ENCODE measurements at places on chromosomes 12 and 14.
A peak's percentile ranks its signal among the peaks of the same experiment; 100 is the strongest.

- no peak overlapping the region for H3K4me3 ChIP-seq
- no peaks in the 10 kb centered on the region for H3K4me1 ChIP-seq
- no peaks in the 10 kb centered on the region for H3K36me3 ChIP-seq
- H3K27ac ChIP-seq = no peak overlapping the region
These were observed 440.4 kb upstream of the DCN start for GRCh38 chr12:91622981-91623380.

- H3K27me3 ChIP-seq = no peaks in the 10 kb centered on the region
- H3K36me3 ChIP-seq = no peaks in the 10 kb centered on the region
- H3K4me1 ChIP-seq = no peaks in the 10 kb centered on the region
- H3K27ac ChIP-seq = no peak overlapping the region
These were observed 16.0 kb downstream of the ULK1 start for GRCh38 chr12:131910302-131911027.

GRCh38 chr12:79127271-79127751, 262.7 kb downstream of the SYT1 start:
- H3K36me3 ChIP-seq = no peaks in the 10 kb centered on the region
- DNase-seq = no peak
- H3K4me3 ChIP-seq = no peak overlapping the region
- no peaks in the 10 kb centered on the region for H3K4me1 ChIP-seq

DNA sequence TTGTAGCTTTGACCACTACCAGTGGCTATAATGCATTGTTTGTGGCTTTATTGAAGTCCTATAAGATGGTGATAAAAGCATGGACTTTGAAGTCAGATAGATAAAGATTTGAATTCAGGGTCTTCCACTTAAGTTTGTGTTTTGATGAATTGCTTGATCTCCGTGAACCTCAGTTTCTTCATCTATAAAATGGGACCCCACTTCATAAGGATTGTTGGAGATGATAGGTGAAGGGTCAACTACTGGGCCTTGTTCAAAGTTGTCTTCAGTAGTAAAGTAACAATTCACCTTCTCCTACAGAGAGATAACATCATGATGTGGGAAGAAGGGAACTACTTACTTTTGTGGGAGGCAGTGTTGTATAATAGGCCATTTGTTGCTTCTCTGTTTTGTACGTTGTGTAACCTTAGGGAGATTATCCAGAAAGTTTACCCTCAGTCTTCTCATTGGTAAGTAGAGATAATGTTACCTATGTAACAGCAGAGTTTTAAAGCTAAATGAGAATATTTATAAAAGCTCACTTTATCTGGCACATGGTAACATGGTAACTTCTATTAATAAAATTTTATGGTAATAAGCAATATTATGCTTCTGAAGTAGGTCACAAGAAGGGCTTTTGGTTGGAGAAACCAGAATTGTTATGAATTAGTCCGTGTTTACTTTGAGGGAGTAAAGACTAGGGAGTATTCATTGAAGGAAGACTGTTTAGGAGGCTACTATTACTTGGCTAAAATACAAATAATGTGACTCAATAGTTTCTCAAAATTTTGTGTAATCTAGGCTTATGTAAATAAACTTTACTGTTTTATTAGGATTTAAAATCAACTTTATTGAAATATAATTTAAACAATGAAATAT, 15.1 kb downstream of the ADIPOR2 start:
- peaks cover 15% of the 10 kb centered on the region for H3K4me1 ChIP-seq
- DNase-seq = no peak
- H3K27me3 ChIP-seq = no peaks in the 10 kb centered on the region
- H3K36me3 ChIP-seq = no peaks in the 10 kb centered on the region
- no peak overlapping the region for H3K4me3 ChIP-seq
- H3K27ac ChIP-seq = no peak overlapping the region

DNA sequence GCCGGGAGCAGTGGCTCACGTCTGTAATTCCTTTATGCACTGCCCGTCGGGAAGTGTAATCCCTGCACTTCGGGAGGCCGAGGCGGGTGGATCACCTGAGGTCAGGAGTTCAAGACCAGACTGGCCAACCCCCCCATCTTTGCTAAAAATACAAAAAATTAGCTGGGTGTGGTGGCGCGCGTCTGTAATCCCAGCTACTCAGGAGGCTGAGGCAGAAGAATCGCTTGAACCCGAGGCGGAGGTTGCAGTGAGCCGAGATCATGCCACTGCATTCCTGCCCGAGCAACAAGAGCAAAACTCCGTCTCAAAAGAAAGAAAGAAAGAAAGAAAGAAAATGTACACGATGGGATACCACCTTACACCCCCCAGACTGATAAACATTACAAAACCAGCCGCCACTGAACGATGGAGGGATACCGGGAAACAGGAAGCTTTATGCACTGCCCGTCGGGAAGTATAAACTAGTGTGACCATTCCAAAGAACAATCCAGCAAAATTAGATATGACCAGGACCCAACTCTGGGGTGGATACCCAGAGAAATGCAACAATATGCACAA, 1.1 kb downstream of the ABCD4 start:
- DNase-seq = no peak
- no peaks in the 10 kb centered on the region for H3K27me3 ChIP-seq
- H3K36me3 ChIP-seq = peaks cover 9% of the 10 kb centered on the region
- H3K4me1 ChIP-seq = peaks cover 32% of the 10 kb centered on the region
- H3K27ac ChIP-seq = peak overlapping the region; percentile 95

- peaks cover 35% of the 10 kb centered on the region for H3K36me3 ChIP-seq
- no peak for DNase-seq
- no peaks in the 10 kb centered on the region for H3K27me3 ChIP-seq
- peaks cover 3% of the 10 kb centered on the region for H3K4me1 ChIP-seq
These were observed 49.5 kb downstream of the ATP2A2 start for GRCh38 chr12:110330544-110330943.

DNA sequence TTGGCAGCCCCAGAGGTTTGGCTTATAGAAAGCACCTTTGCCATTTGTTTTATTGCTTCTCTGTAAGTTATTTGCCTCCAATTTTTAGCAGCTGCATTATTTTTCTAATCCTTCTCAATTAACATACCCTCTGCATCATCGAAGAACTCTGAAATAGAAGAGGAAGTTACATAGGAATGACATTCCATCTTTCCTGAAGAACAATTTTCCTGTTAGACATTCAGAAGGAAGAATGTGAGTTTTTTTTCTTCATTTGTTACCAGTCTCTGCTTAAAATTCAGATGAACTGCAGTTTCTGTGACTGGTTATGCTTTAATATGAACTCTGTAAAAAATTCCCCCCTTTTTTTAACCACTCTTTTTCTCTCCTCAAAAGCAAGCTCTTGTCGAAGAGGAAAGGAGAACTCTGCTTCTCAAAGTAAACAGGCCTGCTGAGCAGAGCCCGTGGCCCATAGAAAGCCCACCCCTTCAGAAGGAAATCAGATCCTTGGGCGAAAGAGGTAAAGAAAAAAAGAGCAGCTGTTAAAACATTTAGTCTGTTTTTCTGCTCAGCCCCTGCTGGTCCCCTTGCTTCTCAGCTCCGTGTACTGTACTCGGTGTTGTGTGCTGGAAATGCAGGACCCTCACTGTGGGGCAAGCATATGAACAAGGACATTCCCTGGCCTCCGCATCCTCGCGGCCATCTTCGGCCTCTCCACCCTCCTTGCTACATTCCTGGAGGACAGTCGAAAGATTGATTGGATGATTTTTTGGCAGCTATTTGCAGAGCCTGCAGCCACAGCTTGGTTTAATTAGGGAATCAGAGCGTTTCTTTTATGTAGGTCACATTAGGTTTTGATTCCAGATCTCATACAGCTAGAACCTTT, 164.4 kb upstream of the LRIG3 start:
- H3K4me1 ChIP-seq = no peaks in the 10 kb centered on the region
- H3K27me3 ChIP-seq = peaks cover 4% of the 10 kb centered on the region
- H3K36me3 ChIP-seq = no peaks in the 10 kb centered on the region
- H3K4me3 ChIP-seq = no peak overlapping the region
- no peak overlapping the region for H3K27ac ChIP-seq
- DNase-seq = no peak

DNA sequence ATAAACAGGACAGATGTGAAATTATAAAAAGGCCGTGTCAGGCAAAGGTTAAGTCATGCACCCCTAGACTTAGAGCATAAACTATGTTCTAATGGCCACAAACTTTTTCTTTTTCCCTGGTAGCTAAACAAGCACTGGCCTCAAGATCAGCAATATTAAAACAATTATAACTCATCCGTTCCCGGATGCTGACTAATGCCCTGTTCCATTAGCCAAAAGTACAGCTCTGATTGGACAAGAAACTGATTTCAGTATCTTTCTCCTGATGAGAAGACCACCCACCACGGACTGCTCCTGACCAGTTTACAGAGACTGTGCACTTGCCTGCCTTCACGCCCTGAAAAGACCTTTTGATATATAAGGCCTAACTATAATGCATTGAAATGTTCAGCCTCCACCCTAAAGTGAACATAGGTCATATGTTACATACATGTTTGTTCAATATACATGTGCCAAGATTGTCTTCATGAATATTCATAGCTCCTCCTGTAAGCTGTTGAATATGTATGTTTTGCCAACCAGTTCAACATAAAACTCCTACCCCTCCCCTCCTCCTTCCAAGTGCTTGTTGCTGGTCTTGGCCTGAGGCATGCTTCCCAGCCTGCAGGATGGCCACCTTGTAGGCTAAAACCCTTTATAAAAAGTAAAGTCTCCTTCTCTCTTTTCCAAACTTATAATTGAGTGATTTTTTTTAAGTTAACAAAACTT, 162.0 kb downstream of the IPO8 start:
- no peak overlapping the region for H3K4me3 ChIP-seq
- H3K27ac ChIP-seq = no peak overlapping the region
- no peaks in the 10 kb centered on the region for H3K36me3 ChIP-seq
- H3K4me1 ChIP-seq = no peaks in the 10 kb centered on the region
- no peaks in the 10 kb centered on the region for H3K27me3 ChIP-seq

GRCh38 chr14:77240336-77240915, 30.6 kb downstream of the NGB start:
- peaks cover 40% of the 10 kb centered on the region for H3K4me1 ChIP-seq
- no peak for DNase-seq
- no peaks in the 10 kb centered on the region for H3K27me3 ChIP-seq
- no peak overlapping the region for H3K27ac ChIP-seq
- no peak overlapping the region for H3K4me3 ChIP-seq
- no peaks in the 10 kb centered on the region for H3K36me3 ChIP-seq

- no peaks in the 10 kb centered on the region for H3K4me1 ChIP-seq
- DNase-seq = no peak
- H3K27me3 ChIP-seq = peaks cover 5% of the 10 kb centered on the region
- no peak overlapping the region for H3K4me3 ChIP-seq
- no peaks in the 10 kb centered on the region for H3K36me3 ChIP-seq
These were observed 49.0 kb downstream of the CACNA1C start for GRCh38 chr12:2101771-2102170.

DNA sequence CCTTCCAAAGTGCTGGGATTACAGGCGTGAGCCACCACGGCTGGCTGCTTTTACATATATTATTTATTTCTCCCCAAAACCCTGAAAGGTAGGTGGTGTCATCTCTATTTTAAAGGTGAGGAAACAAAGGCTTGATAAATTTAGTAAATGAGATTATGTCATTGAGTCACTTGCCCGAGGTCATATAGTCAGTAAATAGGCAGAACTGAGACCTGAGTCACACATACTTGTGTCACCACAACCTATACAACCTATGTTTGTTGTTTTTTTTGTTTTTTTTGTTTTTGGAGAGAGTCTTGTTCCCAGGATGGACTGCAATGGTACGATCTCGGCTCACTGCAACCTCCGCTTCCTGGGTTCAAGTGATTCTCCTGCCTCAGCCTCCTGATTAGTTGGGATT, 12.8 kb downstream of the TSFM start:
- H3K27ac ChIP-seq = no peak overlapping the region
- DNase-seq = no peak
- peaks cover 23% of the 10 kb centered on the region for H3K36me3 ChIP-seq
- no peak overlapping the region for H3K4me3 ChIP-seq

DNA sequence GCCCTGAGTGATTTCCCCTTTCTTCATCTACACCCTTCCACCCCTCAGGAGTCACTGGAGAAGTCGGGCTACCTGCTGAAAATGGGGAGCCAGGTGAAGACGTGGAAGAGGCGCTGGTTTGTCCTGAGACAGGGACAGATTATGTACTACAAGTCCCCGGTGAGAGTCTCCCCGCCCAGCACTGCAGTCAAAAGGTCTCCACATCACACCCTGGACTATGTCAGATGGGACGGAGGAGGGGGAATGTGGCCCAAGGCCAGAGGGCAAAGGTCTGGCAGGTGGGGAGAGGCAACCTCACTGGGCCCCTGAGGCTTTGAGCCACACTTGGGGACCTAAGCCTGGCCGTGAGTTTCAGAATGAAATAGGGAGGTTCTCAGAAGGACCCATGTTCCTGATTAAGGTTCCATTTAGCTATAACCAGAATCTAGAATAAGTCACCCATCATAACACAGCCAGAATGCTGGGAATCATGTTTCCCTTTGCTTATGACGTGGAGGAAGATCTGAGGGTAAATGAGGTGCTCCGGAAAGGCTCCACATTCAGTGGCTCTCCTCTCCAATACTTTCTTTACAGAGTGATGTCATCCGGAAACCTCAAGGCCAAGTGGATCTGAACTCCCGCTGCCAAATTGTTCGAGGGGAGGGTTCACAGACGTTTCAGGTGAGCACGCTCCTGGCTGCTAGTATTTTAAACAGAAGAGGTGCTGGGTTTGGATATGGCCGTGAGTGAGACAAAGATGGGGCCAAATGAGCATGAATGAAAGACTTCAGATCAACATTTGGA, 26.6 kb downstream of the PIGH start:
- H3K4me3 ChIP-seq = no peak overlapping the region
- no peaks in the 10 kb centered on the region for H3K36me3 ChIP-seq
- peaks cover 13% of the 10 kb centered on the region for H3K27me3 ChIP-seq
- no peak overlapping the region for H3K27ac ChIP-seq
- peaks cover 4% of the 10 kb centered on the region for H3K4me1 ChIP-seq
- no peak for DNase-seq

GRCh38 chr12:76109879-76110278, 25.4 kb upstream of the NAP1L1 start:
- H3K36me3 ChIP-seq = no peaks in the 10 kb centered on the region
- H3K27ac ChIP-seq = no peak overlapping the region
- H3K4me1 ChIP-seq = no peaks in the 10 kb centered on the region
- no peak overlapping the region for H3K4me3 ChIP-seq
- no peak for DNase-seq

DNA sequence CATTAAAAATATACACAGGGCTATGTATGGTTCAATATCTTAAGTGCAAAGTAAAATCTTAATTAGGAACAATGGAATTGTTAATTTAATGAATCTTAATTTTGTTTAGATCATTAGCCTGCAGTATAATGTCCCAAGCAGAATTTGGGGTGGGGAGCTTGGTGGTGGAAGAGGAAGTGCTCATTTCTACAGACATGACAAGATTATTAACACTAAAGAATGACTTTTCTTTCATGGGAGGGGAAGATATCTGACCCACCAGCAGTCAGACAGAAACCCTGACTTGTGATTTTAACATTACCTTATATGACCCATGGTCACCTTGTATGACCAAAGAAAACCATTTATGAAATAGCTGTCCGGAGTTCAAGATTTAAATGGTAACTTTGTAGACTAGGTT, 41.3 kb upstream of the HIF1A start:
- H3K4me3 ChIP-seq = no peak overlapping the region
- peak overlapping the region; percentile 47 for H3K27ac ChIP-seq
- no peak for DNase-seq
- H3K36me3 ChIP-seq = no peaks in the 10 kb centered on the region
